Mucosa of gallbladder (tissue), 1 donor: ENCODE measurements at places on chromosomes 6 and 20. TPM values are rescaled to one million over a fixed set of nuclear protein-coding genes. Genes with fewer than 3 reads are reported as not detected.

- DNase-seq: no peak
These were observed 108.9 kb downstream of the UST start for GRCh38 chr6:148855744-148856143.

Gene BEND3
- 5.7 TPM for total RNA-seq

DNA sequence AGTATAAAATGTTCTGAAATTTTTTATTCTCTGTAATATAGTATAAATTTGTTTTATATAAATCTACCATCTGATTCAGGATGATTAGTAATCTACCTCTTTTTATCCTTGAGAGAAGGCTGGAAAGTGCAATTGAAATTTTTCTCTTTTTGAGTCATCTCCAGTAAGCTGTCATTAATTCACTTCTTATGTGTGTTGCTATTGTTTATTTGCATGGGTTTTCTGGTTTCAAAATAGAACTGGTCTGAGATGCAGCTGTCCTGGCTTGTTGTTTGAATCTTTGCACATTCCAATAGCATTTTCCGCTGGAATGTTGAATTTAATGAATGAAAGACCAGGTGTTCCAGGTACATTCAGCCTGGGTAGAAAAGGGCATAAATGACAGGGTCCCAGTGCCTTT is 24.3 kb upstream of the TAB2 start:
- DNase-seq: no peak

DNA sequence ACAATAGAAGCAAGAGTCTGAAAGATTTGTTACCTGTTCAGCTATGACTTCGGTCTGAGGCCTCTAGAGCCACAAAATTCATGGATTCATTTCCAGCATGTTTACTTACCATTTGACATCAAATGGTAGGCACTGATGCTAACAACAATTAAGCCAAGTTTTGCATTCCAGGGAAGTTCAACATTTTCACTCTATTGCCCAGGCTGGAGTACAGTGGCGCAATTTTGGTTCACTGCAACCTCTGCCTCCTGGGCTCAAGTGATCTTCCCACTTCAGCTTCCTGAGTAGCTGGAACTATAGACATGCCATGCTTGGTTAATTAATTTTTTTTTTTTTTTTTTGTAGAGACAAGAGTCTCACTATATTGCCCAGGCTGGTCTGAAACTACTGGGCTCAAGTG is 114.1 kb upstream of the SGK1 start:
- DNase-seq: no peak

Gene SRF
- total RNA-seq: 50.5 TPM

DNA sequence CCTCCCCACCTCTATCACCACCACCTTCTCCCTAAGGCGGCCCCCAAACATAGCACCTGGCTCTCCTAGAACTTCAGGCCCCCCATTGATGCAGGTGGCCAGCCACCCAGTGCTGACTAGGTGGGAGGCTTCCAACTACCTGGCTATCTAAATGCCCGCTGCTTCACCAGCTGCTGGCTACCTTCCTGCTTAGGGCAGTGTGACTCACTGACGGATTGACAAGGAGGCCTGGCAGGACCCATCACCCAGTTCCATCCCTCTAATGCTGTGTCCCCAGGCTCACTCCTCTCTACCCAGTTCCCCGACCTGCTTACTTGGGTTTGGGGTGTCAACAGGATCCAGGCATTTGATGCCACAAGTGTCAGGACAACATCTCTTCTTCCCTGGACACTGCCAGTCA is 1.1 kb downstream of the SLPI start:
- DNase-seq: peak; percentile 28

DNA sequence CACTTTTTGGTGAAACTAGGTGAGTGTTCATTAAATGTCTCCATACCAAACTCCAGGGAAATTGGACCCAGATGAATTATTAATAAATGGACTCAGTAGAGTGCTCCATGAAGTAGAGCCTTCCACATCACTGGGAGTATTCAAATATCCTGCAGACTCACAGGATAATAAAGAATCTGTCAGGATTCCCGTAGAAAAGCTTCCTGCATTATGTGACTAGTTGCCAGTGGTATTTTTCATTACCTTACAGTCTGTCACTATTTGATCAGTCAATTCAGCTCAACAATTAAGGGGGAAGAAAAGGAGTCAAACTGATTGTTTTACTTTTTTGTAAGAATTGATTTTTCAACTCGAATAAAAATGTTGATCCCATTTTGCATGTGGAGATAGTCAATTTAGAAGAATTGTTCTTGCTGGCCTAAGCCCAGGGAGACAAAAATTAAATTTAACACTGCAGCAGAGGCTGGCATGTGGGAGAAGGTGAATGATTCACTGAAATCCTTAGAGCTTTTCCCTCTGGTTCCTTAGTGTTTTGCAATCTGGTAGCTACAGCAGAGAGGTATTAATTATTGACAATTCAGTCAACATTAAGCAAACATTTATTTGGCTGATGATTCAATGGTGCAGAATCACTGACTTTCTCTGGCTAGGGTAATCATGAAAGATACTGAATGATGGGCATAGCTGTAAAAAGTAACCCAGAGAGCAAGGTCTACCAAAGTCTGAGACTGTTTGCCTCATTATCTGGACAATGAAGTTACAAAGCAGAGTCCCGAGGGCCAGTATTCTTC is 442.4 kb downstream of the CD83 start:
- peak; percentile 15 for DNase-seq

GRCh38 chr20:63455568-63455859 is 16.9 kb downstream of the KCNQ2 start:
- no peak for DNase-seq
